H9 (cell line): ENCODE measurements at places on chromosomes 6 and 20. TPM values are rescaled to one million over a fixed set of nuclear protein-coding genes. Genes with fewer than 3 reads are reported as not detected.

DNA sequence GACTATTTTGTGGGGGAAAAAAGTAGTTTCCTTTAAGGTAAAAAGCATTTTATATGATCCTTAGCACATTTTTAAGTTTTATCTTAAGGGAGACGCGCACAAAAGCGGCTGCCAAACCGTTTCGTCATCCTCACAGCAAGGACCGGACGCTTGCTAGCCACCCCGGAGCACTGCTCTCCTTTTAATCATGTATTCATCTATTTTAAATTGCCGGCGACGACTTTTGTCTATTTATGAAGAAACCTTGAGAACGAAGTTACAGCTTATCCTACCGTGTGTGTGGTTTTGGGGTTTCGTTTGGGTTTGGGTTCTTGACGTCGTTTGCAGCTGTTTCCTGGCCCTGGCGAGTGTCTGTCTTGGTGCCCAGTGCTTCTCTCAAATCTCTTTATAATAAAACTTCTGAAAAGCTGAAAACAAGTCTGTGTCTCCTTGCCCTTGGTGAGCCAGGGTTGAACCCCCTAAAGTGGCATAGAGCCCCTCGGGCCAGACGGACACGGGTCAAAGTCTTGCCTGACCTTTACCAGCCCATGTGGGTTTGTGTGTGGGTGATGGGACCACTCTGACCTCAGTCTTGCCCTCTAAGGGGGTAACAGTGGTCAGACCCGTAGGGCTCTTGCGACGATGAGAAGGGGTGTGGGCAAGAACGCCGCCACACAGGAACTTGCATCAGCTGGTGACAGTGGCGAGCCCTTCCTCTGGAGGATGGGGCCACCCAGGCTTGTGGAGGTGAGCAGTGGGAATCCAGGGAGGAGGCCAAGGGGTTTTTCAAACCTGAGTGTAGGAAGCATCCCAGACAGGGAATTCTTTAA, 117.6 kb downstream of the JPH2 start:
- DNase-seq = no peak

GRCh38 chr6:44898296-44898930, 429.7 kb upstream of the RUNX2 start:
- DNase-seq = no peak

DNA sequence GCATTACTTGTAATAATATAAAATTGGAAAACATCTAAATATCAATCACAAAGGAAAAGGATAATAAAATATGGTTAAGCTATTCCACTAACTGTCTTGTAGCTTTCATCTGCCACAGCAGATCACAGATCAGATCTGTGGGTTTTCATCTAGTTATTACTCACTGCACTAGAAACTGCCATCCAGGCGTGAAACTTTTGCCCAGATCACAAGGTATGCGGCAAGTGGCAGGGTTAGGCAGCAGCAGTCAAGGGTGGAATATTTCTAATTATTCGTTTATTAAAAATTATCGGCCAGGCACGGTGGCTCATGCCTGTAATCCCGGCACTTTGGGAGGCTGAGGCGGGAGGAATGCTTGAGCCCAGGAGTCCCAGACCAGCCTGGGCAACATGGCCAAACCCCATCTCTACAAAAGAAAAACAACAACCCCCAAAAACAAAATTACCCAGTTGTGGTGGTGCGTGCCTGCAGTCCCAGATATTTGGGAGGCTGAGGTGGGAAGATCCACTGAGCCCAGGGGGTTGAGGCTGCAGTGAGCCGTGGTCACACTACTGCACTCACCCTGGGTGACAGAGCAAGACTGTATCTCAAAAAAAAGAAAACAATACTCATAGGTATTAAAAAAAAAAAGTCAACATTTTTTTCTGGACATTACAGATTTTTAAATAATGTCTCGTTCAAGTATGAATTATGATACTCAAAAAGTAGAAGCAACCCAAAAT, 32.1 kb downstream of the BEND3 start:
- no peak for DNase-seq

DNA sequence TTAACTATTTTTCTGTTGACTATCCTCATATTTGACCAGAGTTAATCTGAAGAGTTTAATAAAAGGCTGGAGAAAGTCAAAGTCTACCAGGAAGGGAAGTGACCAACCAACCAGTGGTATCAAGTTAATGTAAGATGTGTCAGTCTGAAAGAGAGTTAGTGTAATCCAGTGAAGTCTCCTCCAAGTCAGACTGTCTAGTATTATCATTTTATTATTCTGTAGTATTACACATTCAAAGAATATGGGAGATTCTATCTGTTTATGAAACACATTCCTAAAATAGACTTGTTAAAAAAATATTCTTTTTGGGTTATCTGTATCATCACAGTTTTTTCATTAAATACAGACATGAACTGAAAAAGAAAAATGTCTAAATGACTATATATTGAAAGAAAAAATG, 194.4 kb downstream of the BTBD9 start:
- no peak for DNase-seq

DNA sequence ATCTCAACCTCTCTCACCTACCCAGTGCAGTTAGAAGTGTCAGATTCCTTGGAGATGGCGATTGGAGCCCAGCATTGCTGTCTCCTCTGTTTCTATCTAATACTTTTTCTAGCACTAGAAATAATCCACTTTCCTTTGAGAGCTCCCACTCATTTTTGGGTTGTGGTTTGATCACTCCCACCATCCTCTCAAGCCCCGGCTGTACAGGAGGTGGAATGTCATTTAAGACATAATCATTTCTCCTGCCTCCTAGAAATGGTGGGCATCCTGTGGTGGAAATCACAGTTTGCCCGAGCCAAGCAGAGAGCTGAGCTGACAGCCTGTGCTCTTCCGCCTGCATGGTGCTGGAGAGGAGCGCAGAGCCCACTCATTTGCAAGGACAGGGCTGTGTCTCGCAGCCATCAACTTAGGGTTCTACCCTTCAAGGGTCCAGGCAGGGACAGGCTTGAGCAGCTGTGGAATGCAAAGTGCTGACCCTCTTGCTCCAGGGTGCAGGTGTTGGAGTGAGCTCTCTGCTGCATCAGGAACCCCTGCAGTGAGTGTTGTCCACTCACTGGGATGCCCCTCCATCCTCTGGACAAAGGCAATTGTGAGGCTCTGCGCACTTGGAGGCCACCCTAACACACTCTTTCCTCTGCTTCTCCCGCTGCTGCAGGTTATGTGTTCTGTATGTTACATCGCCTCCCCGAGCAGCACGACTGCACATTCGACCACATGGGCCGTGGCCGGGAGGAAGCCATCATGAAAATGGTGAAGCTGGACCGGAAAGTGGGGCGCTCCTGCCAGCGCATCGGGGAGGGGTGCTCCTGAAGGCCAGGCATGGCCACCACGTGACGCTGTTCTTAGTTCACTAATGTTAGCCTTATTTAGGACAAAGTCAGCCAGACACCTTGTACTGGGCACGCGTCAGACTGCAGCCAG, 332.3 kb downstream of the ZFAND3 start:
- DNase-seq = peak; percentile 4

- DNase-seq = no peak
Observed at GRCh38 chr6:54601600-54602300, 244.8 kb upstream of the FAM83B start.

- no peak for DNase-seq
Observed at GRCh38 chr20:35757098-35757705, 14.6 kb upstream of the PHF20 start.

BPI gene
- not detected in 2 replicates for total RNA-seq

PRRT1 gene
- total RNA-seq = 1.8 and 1.9 TPM in 2 replicates

CCN6 gene
- total RNA-seq = not detected in 2 replicates

LST1 gene
- not detected in 2 replicates for total RNA-seq

AGPAT4 gene
- 19.5 and 22.0 TPM in 2 replicates for total RNA-seq
